LNCaP clone FGC (cell line): ENCODE measurements at places on chromosomes 16 and 17.

GRCh38 chr16:78591682-78592103 is 492.2 kb downstream of the WWOX start:
- DNase-seq: no peak

DNA sequence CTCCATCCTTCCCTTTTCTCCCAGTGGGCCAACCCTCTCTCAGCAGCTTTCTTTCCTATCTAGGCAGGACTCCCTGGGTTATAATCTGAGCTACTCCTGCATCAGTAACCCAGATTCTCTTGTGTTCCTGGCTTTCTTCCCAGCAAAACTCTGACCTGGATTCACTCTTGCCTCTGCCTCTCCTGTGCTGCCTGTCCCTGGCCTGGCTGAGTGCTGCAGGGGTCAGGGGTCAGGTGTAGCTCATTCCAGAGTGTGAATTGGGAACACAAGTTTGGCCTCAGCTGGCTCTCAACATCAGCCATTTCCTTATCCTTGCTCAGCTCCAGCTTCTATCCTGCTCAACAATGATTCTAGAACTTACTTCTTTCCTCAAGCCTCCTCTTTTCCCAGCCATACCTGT is 2.5 kb upstream of the ST6GALNAC2 start:
- DNase-seq: no peak

DNA sequence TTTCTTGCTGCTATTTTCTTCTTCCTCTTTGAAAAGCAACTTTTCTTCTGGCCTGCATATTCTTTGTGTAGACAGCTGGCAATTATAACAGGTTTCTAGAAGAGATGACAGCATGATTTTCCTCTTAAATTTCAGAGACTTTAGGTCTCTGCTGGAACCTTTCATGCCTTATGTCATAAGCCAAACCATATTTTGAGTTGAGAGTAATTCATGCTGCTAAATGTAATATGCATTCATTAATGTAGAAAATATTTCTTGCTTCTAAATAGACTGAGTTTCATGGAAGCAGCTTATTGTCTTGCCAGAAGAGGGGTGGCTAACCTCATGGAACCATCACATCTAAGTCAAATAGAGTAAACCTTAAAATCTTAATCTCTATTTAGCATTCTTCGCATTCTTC is 25.9 kb upstream of the ABCA9 start:
- DNase-seq: no peak

GRCh38 chr16:6949240-6949639 is 383.4 kb upstream of the RBFOX1 start:
- no peak for DNase-seq

- DNase-seq: no peak
Observed at GRCh38 chr17:36055921-36056520, 8.1 kb upstream of the CCL18 start.

DNA sequence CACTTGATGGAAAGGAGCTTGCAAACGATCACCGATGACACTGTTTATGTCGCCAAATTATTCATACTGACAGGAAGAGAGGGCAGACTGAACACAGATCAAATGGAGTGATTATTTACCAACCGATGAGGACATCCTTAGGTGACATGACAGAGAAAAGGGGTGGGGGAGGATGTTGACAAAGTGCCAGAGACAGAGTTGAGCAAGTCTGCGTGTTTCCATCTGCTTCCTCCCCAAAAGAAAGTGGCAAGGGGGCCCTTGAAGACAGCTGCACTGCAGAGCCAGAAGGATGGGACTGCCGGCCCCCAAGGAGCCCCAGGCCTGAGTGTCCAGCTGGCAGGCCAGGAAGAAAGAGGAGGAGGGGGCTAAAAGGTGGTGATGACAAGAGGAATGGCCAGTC is 191.0 kb upstream of the RPL38 start:
- no peak for DNase-seq

DNA sequence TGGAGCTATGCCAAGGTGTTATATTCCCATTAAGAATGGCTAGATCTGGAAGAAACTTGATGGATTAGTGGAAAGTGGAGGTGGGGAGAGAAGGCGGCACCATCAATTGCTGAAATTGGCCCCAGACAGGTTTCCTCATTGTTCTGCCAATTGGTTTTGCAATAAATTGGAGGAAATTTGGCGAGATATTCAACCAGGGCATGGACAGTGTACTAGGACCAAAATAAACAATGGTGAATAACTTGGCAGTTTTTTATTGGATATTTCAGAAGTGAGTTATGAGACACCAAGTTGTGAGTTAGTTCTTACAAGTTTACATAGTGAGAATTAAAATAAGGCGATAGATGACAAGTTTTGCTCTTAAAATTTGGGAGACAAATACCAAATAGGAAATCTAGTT is 41.1 kb upstream of the SOX9 start:
- DNase-seq: peak; percentile 87

DNA sequence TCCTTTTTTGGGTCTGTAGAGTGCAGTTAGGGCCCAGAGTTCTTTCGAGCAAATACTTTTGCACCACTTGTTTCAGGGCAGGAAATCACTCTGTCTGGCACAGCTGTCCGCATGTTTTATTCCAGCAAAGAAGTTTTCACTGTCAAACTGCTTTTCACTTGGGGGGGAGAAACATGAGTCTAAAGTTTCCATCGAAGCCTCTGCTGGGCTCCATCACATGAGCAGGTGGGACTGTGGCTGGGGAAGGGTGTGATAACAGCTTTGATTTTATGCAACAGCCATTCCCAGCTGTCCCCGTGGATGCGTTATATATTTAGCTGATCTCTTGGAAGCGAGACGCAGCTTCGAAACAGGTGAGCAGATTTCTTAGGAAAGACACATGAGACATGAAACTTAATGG is 288.6 kb downstream of the SNX29 start:
- DNase-seq: no peak

GRCh38 chr17:65548269-65548969 is 13.0 kb downstream of the AXIN2 start:
- no peak for DNase-seq

- no peak for DNase-seq
Observed at GRCh38 chr17:77772461-77772897, 186.0 kb upstream of the TNRC6C start.

DNA sequence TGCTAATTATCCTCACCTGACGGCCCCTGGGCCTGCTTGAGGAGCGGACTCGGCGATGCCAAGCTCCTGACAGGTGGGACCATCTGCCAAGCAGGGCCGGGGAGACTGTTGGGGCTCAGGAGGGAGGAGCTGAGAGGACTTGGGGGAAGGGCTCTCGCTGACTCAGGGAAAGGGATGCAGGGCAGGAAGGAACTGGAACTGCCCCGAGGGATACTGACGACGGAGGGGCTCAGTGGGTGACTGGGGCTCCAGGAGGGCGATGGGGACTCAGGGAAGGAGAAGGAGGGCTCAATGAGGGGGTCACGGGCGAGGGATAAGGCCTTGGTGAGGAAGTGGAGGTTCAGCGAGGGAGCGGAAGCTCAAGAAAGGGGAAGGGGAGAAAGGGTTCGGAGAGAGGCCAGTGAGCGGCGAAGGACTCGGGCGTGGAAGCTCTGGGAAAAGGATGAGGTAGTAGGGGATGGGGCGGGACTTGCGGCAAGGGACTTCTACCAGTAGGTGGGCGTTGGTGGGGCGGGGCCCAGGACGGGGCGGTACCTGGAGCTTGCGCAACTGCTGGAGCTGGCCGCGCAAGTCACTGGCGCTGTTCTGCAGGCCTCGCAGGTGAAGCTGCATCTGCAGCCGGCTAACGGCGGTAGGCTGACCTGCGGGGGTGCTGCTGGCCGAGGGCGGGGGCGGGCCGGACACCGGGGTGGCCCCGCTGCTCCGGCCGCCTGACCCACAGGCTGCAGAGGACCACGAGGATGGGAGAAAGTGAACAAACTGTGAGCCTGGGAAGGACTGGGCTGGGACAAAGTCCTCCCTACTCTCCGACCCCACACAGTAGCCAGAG is 46.5 kb downstream of the SRCIN1 start:
- no peak for DNase-seq

GRCh38 chr17:68199837-68200688 is 47.8 kb upstream of the AMZ2 start:
- no peak for DNase-seq

GRCh38 chr16:27723711-27724481 is 174.0 kb downstream of the KATNIP start:
- peak; percentile 49 for DNase-seq

GRCh38 chr16:88773812-88774291 is 11.2 kb downstream of the PIEZO1 start:
- DNase-seq: no peak

- DNase-seq: no peak
Observed at GRCh38 chr16:66476328-66477027, 49.4 kb downstream of the BEAN1 start.

GRCh38 chr16:4552541-4552940 is 3.6 kb upstream of the C16orf96 start:
- DNase-seq: no peak

DNA sequence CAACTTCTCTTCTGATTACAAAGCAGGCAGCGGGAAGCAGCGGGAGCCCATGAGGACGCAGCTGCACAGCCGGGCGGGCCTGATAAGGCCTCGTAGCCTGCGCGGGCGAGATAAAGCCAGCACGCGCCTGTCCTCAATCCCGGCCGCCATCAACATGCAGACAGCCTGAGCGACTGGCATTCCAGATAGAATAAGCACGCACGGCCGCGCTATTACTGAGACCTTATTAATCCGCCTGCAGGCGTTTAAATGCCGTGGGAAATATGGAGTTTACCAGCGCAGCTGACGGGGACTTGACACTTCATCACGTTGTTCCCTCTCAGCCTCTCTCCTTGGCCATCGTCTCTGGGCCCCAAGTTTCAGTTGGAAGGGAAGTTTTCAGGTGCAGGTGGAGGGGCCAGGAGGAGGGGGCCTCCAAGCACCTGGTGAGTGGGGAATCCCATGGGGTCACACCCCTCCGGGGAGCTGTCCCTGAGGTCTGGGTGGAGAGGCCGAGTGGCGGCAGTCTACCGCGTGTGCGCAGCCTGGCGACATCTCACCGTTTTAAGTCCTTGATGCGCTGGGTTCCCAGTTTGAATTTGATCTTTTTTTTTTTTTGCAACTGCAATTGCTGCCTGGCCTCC is 27.3 kb upstream of the CBFA2T3 start:
- no peak for DNase-seq

GRCh38 chr17:81365148-81365600 is 30.1 kb upstream of the BAHCC1 start:
- DNase-seq: peak; percentile 59

GRCh38 chr17:5396612-5397011 is 22.9 kb downstream of the NUP88 start:
- DNase-seq: no peak

- DNase-seq: no peak
Observed at GRCh38 chr16:50478075-50478772, 70.0 kb upstream of the NKD1 start.
